ENCODE measurements at places on chromosomes 1 and 21.

GRCh38 chr1:158333405-158334155 is 2.2 kb upstream of the CD1B start:
- peak; percentile 85 for DNase-seq

GRCh38 chr1:48207131-48207530 is 15.4 kb upstream of the SLC5A9 start:
- no peak for DNase-seq

GRCh38 chr1:27590917-27591508 is 12.9 kb downstream of the AHDC1 start:
- no peak for DNase-seq

GRCh38 chr1:2459757-2460156 is 16.3 kb upstream of the PLCH2 start:
- DNase-seq: no peak

DNA sequence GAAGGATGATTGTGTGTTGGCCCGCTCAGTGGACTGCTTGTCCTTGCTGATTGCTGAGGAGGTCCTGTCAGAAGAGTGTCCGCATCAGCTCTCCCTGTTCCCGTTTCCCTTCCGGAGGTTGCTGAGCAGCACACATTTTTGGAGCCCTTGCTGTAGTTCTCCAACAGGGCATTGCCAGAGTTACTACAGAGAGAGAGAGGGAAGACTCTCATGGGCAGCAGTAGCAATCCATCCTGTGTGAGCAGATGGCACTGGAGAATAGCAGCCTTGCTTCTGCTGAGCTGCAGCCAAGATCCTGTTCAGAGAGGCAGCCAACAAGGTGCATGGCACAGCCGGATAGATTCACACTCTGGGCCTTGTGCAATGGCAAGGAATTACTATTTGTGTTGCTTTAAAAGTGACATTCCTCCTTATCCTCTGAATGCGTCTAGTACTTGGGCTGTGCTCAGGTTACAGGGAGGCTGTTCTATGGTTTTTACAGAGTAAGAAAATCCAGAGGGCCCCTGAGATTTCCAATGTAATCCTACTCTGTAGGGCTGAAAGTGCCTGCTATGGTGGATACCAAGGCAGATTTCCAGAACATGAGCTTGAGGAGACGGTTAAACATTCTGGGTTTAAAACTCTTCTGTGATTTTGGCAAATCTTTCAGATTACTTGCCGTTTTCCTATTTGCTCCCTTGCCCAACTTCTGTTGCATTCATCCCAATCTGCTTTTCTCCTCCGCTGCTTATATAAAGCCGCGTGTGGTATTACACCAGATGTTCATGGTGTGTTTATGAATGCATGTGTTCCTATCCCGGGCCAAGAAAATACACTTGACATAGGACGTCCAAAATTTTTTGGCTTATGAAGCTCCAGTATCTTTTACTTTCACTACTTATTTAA is 27.4 kb downstream of the AK4 start:
- DNase-seq: no peak

DNA sequence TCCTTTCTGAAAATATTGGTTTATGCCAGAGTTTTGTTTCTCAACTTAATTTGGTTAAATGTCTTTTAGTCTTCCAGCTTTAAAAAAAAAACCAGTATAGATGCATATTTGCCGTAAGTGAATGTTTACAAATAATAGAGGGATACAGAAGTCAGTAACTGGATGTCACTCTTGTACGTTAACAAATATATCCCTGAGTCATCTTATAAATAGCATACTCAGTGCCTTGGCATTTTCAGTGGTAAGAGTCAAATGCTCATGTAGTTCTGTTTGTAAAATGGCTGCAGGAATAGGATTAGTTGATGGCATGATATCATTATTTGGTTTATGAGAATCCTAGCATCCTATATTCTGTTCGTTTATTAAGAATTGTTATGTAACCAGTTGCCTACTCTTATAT is 55.4 kb downstream of the SPEN start:
- no peak for DNase-seq

GRCh38 chr1:3290915-3291314 is 163.6 kb upstream of the ARHGEF16 start:
- no peak for DNase-seq

DNA sequence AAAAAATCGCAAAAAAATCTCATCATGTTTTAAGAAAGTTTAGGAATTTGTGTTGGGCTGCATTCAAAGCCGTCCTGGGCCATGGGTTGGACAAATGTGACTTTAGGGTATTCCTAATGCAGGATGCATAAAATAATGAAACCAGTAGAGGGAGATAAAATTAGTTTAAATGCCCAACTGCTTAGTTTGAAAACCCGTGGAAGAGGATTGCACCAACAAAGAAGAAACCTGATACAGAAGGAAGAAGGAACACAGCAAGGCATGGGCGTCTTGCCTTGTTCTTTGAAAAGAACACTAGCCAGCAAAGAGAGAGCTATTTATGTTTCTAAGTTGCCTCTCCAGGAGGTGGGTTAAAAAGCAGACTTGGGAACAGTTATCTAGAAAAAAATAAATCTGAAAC is 37.9 kb downstream of the WDR3 start:
- DNase-seq: no peak

DNA sequence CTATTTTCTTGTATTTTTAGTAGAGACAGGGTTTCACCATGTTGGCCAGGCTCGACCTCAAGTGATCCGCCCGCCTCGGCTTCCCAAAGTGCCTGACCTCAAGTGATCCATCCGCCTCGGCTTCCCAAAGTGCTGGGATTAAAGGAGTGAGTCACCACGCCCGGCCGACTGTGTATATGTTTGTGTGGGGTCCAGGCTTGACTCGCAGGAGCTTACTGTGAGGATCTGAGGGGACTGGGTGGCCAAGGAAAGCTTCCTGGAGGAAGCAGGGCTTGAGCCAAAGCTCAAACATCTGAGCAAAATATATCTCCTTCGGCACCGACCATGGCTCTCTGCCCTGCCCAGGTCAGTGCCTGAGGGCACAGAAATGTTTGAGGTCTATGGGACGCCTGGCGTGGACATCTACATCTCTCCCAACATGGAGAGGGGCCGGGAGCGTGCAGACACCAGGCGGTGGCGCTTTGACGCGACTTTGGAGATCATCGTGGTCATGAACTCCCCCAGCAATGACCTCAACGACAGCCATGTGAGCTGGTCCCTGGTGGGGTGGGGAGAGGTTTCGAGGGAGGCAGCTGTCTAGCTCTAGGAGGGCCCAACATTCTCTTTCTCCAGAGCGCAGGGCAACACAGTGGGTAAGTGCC is 10.5 kb downstream of the PADI3 start:
- DNase-seq: no peak

- DNase-seq: no peak
These were observed 61.6 kb downstream of the NTPCR start for GRCh38 chr1:233012021-233012420.

GRCh38 chr1:224565611-224566406 is 50.3 kb upstream of the CNIH3 start:
- no peak for DNase-seq

- DNase-seq: peak; percentile 80
These were observed at the start of gene ECE1 for GRCh38 chr1:21289700-21290545. Gene ECE1 (minus strand): TSS chr1:21290463. CDS start chr1:21290414, 49 bp downstream.

DNA sequence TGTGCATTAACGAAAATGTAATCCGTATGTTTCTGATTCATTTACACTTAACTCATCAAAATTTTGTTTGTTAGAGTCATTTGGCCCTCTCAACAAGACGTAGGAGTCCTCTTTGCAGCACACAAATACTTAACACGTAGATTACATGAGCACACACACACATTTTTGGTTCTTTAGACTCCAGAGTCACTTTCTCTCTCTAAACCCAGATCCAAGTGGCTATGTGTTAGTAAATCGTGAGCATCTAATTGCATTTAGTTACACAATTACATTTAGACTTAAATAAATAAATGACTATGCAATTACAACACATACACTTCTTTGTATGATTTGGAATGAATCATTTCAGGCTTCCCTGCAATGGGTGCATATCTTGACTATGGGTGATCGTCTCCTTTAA is 109.0 kb upstream of the GREM2 start:
- no peak for DNase-seq

DNA sequence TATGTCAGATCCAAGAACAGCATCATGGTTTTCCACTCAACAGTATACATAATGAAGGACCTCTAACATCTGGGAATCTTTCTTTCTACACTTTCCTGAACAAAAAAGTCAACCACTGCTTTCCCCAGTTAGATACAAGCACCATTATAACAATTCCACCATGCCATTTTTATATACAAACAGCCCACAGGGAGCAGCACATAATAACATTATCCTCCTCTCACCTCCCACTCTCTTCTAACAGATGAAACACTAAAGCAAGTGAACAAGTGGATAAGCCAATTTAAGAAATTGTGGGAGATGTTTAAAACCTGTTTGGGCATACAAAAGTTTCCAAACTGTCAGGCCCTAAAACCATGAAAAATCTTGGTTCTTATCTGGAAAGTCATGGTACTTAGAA is 29.4 kb upstream of the PRRC2C start:
- no peak for DNase-seq

GRCh38 chr1:66356605-66357004 is 177.3 kb upstream of the SGIP1 start:
- no peak for DNase-seq

DNA sequence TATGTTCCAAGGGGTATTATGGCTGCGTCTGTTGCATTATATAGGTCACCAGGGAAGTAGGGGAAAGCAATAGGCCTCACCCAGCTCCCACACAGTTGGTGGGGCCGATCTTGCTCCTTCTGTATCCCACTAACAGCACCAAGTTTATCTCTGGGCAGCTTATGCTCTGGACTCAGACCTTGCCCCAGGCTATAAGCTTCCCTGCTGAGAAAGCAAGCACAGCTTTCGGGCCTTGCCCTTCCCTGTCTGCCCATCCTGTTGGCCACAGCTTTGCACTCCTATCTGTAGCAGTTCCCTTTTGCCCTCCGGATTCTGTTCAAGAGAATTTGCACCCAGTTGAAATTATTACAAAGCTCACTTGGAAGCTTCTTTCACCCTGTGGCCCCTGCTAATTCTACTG is 12.9 kb downstream of the KCNE1 start:
- no peak for DNase-seq

DNA sequence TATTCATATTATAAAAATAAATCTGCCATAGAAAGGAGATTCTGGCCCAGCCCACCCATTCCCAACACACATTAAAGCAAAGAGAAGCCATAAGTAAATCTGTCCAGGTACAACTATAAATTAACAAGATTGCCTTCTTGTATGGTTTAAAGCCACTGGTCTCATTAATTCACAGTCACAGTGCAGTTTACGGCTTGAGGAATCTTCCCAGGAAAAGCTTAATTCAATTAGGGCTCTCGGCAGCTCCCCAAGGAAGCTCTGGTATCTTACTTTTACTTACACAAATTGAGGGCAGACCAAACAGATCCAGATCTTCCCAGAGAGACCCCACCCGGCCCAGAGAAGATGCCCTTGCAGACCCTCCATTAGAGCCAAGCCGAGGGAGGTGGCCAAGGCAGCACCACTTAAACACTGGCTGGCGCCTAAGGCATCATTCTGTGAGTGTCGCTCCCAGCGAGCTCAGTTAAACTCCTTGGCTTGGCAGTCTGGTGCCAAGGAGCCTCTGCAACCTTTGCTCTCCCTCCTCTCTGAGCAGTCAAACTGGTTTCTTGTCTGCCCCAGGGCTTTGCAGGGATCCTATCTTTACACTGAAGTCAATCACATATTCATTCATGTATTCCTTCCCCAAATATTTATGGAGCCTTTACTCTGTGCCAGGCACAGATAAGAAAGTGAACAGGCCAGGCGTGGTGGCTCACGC is 10.7 kb downstream of the SLC9A1 start:
- no peak for DNase-seq

GRCh38 chr1:10591010-10591409 is 116.3 kb downstream of the PEX14 start:
- no peak for DNase-seq

Data from DND-41 (cell line).